ENCODE measurements at places on chromosomes 7 and 10.

- DNase-seq: no peak
These were observed 12.4 kb upstream of the ZNF716 start for GRCh38 chr7:57437581-57437980.

GRCh38 chr7:27751888-27752660, 12.1 kb downstream of the TAX1BP1 start:
- DNase-seq: no peak

GRCh38 chr7:141700296-141700847, 1.6 kb downstream of the DENND11 start:
- DNase-seq: no peak

DNA sequence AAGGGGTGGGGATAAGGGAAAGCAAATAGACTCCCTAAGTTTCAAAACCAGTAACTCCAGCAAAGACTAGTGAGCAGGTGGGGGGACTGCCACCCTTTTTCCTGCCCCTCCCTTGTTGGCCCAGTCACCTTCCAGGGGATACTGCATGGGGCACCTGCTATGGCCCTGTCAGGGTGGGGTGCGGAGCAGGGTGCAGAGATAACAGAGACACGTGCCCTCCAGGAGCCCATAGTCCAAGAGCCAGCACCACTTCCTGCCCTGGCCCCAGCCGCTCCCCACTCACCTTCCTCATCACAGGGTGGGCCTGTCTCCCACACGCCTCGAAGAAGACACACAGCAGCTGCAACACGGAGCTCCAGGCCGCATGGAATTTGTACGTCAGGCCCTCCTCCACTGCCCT, 20.6 kb downstream of the RRP12 start:
- DNase-seq: no peak

- DNase-seq: no peak
These were observed 319.2 kb downstream of the ADARB2 start for GRCh38 chr10:1418031-1418550.

GRCh38 chr10:74992068-74992467, 119.4 kb upstream of the SAMD8 start:
- no peak for DNase-seq

- peak; percentile 86 for DNase-seq
These were observed 103.2 kb downstream of the NRBF2 start for GRCh38 chr10:63236113-63236935.

DNA sequence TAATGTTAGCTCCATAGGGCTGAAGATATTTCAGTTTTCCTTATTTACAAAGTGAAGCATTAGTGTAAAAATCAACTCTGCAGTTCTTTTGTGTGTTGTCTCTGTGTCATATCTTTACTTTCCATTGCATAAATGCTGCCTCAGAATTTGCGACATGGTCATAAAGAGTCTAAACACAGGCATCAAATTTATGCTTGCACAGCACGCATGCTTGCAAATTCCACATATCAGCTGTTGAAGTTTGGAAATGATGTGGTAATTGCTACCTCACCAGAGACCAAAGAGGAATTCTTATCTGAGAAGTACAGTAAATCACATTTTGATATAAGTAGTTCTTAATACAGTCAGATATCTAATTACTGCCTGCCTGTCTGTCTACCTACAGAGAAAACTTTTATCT, 348.2 kb upstream of the GRM3 start:
- DNase-seq: no peak

DNA sequence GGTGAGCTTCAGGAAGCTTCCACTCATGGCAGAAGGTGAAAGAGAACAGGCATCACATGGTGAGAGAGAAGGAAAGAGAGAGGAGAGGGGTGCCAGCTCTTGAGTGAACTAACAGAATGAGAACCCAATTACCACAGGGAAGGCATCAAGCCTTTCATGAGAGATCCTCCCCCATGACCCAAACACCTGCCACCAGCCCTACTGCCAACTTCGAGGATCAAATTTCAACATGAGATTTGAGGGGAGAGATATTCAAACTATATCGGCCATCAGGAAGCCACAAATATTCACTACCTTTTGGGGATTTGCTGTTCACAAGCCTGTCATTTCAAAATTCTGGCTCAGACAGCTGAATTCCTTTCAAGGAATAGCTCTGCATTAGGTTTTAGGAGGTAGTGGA, 39.9 kb upstream of the SMNDC1 start:
- DNase-seq: no peak

DNA sequence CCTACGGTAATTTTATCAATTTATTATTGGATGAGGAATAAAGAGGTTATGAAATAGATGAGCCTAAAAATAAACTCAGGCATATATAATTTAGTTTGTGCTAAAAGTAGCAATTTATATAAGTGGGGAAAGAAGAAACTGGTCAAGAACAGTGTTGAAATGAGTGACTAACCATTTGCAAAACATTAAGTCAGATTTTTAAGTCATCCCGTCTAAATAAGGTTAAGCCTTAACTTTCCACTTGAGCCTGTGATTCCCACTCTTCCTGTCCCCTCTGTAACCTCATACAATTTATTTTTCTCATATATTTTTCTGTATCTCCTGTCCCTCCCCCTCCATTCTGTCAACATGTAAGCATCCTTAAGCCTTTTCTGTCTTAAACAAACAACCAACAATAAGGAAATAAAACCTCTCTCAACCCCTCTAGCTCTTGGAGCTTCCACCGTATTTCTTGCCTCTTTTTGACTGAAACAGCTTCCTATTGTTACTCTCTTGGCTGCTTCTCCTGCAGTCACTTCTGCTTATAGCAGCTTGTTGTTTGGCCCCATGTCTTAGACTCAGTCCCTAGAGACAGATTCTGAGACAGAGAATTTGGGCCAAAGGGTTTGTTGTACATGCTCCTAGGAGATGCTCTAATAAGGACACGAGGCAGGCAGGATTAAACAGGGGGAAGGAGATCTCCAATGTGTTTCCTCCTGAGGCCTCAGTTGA, 109.7 kb downstream of the GNAI1 start:
- DNase-seq: no peak

- no peak for DNase-seq
These were observed 47.4 kb downstream of the PPIF start for GRCh38 chr10:79394664-79395063.

DNA sequence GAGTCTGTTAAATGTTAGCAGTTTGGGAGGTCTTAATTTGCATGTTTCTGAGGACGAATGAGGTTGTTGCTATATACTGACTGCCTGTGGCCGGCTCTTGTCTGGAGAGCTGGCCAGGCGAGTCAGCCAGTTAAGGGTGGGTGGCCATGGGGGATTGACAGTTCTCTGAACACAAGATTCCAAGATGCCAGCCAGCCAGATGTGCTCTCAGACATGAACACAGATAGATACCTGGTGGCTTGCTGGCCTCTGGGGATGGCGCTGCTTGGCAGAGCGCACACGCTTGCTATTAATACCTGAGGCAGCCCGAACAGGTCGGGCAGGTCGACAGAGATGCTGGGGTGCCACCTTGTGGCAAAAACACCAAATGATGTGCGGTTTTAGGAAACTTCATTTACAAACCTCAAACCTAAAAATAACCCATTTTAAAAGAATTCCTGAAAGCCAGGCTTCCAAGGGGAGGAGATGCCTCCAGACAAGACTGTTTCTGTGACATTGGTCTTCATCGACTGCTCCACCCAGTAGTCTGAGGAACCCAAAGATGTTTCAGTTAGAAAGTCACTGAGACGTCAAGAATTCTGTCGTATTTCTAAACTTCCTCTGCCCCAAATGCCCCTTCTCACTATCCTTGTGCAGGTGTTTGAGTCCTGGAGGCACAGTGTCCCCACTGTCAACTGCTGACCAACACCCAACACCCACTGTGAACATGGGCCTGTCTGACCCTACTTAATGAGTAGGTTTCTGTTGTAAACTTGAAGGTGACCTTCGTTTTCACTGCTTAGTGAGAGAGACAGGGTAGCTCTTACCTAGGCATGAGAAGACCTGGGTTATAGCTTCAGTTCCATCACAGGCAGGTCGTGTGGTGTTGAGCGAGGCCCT, 123.4 kb downstream of the NT5C2 start:
- peak; percentile 23 for DNase-seq
